ENCODE measurements at places on chromosomes 2 and 18.

- no peak for DNase-seq
Observed at GRCh38 chr2:237639052-237639835, 11.9 kb downstream of the LRRFIP1 start.

- DNase-seq, result no peak
Observed at GRCh38 chr2:70796262-70796661, 5.8 kb upstream of the FIGLA start.

DNA sequence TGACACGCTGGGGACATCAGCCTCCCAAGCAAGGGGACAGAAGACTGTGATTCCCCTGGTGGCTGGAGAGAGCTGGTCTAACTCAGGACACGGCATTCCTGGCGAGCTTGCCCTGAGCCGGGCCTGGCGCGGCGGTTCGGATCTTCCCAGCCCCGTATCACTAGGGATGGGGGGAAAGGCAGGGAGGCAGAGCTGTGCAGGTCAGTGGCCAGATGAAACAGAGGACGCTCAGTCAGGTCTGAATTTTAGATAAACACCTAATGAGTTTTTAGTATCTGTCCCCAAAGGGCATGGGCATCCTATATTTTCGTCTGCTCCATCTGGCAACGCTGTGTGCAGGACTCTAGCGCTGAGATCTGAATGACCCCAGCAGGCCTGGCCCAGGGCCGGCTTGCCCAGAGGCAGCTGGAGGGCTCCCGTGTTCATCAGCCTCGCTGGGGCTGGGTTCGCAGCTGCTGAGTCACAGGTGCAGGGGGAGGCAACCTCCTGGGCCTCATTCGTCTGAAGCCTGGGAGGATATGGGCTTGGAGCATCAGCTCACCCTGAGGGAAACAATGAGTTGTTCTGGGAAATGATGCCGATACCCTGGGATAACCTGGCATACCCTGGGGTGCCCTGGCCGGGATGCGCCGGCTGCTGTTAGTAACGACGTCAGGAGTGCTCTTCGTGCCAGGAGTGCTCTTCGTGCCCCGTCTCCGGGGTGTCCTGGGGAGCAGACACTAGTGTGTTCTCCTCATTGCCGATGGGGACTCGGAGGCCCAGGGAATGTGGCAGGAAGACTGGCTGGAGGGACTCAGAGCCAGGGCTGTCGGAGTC, 48.1 kb upstream of the HPCAL1 start:
- no peak for DNase-seq

DNA sequence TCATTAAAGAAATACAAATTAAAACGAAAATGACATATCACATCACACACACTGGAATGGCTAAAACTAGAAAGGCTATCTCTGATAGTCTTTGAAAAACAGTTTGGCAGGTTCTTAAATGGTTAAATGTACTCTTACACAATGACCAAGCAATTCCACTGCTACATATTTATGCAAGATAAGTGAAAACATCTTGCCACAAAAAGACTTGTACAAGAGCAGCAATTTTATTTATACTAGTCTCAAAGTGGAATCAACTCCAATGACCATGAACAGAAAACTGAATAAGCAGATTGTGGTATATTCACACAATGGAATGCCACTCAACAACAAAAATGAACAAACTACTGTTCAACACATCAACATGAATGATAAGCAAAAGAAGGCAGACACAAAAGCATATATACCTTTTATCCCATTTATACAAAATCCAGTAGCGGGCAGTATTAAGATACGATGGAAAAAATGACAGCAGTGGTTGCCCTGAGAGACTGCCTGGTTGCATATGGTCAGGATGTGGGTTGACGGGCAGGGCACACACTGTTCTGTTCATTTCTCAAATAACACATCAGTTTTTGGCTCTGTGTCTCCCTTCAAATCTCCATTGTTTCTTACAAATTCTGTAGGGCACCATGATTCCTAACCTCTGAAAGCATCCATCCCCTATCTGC, 25.4 kb downstream of the SP100 start:
- DNase-seq, result no peak

DNA sequence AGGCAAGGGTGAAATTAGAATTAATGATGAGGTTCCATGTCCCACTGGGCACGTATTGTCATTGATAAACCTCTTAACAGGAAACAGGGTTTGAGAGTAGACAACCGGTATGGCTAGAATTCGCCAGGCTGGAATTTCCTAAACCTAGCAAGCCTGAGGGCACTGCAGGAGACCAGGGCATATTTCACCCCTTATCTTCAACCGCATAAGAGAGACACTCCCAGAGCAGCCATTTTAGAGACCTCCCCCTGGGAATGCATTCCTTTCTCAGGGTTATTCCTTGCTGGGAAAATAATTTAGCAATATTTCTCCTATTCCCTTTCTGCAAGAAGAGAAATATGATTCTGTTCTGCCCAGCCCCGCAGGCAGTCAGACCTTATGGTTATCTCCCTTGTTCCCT, 334.6 kb upstream of the LYPD1 start:
- DNase-seq, result no peak

DNA sequence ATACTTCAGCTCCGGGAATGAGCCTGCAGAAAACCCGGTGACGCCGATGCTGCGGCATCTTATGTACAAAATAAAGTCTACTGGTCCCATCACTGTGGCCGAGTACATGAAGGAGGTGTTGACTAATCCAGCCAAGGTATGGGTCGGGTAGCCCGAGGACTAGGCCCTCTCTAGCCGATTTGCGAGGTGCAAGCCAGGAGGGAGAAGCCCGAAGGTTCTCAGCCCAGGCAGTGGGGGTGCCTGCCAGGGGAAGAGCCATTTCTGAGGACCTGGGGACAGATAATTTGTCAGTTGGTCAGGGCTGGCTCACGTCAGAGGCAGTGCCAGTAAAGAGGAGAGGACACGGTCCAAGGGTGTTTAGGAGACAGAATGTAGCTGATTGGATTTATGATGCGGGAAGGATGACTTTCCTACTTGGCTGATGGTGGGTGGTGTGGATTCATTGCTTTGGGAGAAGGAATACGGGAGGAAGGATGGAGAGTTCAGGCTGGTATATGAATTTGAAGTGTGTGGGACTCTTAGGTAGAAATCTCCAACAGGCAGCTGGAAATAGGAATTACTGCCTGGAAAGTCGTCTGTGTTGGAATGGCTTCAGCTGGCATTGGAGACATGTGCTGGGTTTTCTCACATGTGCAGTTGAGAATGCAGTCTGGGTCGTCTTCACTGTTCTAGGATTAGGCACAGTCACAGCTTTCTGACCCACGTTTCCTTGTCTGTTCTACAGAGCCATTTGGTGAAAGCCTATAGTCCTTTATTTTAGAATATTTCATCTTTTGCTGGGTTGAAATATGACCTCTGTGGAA, 874 bp downstream of the NDUFAF7 start:
- no peak for DNase-seq

DNA sequence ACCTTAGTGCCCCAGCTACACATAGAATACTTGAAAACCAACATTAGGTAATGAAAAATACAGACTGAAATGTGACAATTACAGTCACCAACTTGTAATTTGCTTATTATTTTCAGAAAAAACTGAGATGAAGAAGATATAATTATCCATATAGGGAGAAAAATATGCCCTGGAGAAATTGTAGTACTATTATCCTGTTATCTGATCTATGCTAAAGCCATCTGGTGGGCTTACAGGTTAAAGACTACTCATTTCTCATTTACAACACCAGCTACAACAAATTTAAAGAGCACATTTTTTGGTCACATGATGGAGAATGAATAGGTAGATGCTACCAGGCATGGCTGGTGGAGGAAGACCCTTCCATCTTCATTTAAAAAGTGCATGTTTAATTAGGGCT, 79.6 kb upstream of the NYAP2 start:
- no peak for DNase-seq

DNA sequence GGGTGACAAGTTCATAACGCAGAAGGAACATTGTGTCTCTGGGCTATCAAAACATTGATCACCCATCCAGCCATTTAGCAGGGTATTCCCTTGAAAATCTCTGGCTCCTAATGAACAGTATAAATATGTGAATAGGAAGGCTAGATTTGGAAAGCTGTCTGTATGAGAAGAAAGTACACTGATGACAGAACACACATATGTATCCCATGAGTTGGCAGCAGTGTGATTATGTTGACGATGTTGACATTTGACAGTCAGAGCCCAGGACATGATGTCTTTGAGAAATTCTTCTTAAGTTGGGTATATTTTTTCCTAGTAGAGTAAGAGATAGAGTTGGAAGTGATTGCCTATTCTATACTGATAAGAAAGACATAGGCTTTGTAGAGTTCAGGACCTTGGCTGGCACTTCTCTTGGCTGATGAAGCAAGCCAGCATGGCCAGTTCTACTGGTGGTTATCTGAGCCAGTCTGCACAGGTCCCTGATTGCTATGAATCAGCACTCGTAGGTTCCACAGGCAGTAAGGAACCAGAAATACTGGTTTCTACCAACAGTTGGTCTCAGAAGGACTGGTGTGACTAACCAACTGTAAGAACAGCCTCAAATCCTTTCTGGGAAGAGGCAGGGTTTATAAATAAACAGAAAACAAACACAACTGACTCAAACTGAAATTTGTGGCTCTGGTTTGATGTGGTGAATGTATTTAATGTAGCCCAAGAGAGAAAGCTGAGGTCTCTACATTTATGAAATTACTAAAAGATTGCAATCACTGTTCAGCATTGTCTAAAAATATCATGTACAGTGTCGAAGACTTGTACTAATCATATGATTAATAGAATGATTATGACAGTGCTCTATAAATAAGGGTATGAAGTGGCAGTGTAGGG, 43.9 kb upstream of the RAPH1 start:
- no peak for DNase-seq

DNA sequence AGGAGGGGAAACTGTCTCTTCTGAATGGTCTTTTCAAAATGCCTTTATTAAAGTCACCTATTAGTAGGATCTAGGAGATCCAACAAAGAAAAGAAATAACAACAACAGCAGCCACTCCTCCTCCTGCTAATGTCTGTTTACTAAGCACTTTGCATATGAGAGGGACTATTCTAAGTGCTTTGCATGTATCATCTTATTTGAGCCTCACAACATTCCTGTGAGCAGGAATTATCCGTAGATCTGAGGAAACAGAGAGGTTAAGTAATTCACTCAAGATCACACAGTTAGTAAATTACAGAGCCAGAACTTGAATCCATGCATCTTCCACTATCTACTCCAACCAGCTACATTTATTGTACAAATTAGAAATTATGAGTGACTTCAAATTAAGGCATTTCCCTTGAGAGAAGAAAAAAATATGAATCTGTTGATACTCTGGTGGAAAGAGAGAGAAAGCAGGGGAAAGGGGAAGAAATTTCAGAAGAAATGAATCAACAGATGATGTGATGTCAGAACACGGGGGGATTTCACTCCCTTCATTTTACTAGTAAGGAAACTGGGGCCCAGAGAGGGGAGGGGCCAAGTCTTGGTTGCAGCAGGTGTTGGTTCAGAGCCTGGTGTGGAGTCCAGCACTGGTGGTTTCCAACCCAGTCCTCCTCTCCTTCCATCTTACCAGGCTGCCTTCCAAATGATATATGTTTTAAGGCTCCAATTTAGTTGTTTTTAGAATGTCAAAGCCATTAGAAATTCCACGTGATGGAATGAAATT, 49.7 kb downstream of the TSN start:
- no peak for DNase-seq

GRCh38 chr2:174551697-174552096, 45.9 kb downstream of the WIPF1 start:
- DNase-seq, result no peak

DNA sequence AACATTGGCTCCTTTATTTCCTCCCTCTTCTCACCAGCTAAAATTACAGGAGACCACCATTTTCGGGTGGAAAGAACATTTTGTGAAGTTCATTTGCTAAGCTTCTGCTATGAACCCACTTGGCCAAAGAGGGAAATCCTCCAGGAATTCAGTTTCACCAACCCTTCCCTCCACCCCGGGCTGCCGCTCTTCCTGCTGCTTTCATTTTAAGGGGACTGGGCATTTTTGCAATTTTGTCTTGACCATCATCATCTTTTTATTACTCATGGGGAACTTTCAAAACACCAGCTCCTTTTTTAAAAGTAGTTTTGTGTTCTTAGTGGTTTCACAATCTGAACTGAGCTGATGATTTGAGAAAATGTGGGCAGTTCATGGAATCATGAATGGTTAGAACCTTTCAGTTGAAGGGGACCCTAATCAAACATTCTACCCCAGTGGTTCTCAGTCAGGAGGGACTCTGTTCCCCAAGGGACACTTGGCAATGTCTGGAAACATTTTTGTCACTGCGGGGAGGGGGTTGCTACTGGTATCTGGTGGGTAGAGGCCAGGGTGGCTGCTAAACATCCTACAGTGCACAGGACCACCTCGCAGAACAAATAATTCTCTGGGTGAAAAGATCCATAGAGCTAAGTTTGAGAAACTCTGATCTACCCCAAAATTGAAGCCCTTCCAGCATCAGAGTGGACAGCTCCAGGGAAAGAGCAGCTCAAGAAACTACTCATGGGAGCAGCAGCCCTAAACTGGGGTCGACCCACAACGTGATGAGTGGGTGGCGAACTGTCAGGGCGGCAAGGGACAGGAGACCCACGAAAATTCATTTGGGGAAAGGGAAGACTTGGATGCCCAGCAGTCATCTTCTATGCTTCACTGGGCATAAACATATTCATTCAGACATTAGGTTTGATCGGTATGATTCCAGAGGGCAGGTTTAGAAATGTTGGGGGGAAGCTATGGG, 92.9 kb downstream of the ACKR3 start:
- no peak for DNase-seq

- DNase-seq, result no peak
Observed at GRCh38 chr2:190599073-190599472, 49.8 kb upstream of the NAB1 start.

- DNase-seq, result no peak
Observed at GRCh38 chr18:11883153-11883552, 25.0 kb downstream of the MPPE1 start.

DNA sequence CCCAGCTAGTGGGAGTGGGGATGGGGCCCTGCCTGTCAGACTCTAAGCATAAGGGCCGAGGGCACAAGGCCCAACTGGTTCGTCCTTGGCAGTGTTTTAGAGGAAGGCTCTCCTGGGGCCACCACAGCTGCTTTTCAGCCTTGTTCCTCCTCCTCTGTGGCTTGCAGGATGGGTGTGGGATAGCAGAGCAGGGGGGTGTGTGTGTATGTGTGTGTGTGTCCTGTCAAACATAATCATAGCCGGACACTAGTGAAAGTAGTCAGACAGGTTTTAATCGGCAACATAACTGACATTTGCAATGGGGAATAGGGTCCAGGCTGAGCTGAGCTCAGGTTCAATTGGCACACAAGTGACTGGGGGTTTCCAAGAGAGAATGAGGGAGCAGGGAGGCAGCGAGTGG, 114.2 kb downstream of the SEPTIN10 start:
- no peak for DNase-seq

GRCh38 chr2:134120406-134120732, 133.5 kb upstream of the MGAT5 start:
- DNase-seq, result no peak

DNA sequence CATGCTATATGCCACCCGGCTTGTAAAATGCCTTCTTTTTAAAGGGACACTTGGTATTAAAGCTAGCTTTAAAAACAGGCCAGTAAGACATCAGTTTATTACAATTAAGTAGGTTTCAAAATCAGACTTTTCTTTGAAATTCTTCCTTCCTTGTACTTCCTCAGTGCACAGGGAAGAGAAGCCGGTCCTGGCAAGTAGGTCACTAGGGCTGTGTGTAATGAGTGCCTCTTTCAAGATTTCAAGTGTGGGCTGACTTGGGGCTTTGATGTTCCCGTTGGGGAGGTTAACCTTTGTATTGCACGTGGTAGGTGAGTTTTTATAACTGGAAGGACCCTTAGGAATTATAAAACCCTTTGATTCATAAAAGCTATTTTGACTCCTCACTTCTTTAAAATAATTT, 566.4 kb upstream of the ID2 start:
- no peak for DNase-seq

- no peak for DNase-seq
Observed at GRCh38 chr2:190943706-190944105, 63.1 kb downstream of the GLS start.
